SK-N-DZ (cell line): ENCODE measurements at places on chromosomes 7 and 10.

DNA sequence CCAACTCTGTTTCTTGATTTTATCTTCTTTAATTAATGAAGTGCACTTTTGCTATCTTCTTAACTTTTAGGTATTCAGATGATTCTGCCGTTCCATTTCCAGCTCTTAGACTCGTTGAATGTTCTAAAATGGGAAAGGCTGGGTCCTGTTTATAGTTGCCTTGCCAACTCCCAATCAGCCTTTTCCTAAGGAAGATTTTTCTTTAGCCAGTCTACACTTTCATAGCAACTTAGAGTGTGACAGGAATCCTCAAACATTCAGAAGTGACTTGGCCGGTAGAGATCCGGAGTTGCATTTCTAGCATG, 23.0 kb upstream of the TRIL start:
- no peak for DNase-seq

DNA sequence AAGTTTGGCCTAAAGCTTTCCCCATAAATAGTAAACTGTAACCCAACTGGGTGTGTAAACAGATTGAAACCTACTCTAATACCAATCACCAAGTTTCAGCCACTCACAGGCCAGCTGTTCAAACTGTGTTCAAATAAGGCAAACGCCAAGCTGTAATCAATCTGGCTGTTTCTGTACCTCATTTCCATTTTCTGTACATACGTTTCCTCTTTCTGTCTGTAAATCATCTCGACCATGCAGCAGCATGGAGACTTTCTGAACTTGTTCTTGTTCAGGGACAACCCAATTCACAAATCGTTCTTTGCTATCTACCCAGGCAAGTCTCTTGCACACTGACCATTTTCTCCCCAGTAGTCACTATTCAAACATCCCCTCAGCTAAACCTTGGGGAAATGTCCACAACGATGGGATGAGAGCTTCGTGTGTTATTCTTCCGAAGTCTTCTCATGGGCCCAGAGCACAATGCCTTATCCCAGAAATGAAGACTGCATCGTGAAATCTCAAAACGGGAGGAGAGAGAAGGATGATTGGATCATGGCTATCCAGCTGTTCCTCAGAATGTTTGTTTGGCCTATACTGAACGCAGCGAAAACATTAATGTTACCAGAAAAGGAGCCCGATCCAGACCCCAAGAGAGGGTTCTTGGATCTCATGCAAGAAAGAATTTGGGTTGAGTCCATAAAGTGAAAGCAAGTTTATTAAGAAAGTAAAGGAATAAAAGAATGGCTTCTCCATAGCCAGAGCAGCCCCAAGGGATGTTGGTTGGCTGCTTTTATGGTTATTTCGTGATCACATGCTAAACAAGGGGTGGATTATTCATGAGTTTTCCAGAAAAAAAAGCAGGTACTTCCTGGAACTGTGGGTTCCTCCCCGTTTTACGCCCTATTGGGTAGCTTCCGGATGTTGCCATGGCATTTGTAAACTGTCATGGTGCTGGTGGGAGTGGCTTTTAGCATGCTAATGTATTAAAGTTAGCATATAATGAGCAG, 86.2 kb downstream of the SLC16A9 start:
- DNase-seq: no peak

- DNase-seq: no peak
Observed at GRCh38 chr10:132832186-132832969, 46.4 kb upstream of the NKX6-2 start.

- DNase-seq: no peak
Observed at GRCh38 chr7:151630851-151631569, 111.3 kb upstream of the RHEB start.

- no peak for DNase-seq
Observed at GRCh38 chr10:116838143-116838725, 11.1 kb upstream of the ENO4 start.

GRCh38 chr10:13056456-13057077, 43.4 kb upstream of the OPTN start:
- DNase-seq: peak; percentile 33

DNA sequence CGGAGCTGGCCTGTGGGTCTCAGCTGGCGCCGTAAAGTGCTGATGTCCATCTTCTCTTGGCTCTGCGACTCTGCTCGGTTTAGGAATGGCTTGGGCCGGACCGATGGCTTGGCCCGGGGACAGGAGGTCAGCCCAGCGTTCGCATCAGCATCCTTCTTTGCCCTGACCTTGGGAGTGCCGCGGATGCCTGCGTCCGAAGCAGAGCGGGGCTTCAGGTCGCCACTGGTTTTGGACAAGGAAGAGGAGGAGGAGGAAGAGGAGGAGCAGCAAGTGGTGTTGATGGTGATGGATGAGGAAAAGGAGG, 109.3 kb downstream of the NEURL1 start:
- DNase-seq: no peak

GRCh38 chr7:23955145-23955544, 245.1 kb downstream of the STK31 start:
- DNase-seq: no peak

GRCh38 chr10:12459762-12460161, 110.4 kb downstream of the CAMK1D start:
- no peak for DNase-seq

GRCh38 chr7:123798532-123799188, 46.3 kb upstream of the HYAL4 start:
- DNase-seq: no peak
